GM12878 (cell line): ENCODE measurements at places on chromosomes 16 and 17. TPM values are rescaled to one million over a fixed set of nuclear protein-coding genes. Genes with fewer than 3 reads are reported as not detected.

GRCh38 chr16:50547340-50548124, 664 bp upstream of the NKD1 start:
- peak; percentile 5 for DNase-seq

DNA sequence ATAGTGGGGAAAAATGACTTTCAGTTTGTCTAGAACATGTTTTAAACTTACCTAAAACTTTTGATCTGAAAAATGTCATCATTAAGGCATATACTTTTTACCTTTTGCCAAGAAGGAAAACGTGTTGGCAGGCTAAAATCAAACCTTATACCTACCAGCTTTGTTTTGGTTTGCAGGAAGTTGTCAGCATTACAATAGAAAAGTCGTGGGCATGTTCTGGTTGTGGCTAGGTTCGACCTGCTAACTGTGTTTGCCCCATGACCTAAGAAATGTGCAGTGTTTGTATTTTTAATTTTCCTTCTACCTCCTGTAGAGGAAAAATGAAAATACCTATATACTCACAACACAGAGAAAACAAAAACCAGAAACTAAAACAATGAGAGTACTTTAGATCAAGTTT, 13.0 kb downstream of the SKAP1 start:
- DNase-seq: no peak

- DNase-seq: no peak
Measured at GRCh38 chr17:50487213-50488096, 8.8 kb downstream of the RSAD1 start.

DNA sequence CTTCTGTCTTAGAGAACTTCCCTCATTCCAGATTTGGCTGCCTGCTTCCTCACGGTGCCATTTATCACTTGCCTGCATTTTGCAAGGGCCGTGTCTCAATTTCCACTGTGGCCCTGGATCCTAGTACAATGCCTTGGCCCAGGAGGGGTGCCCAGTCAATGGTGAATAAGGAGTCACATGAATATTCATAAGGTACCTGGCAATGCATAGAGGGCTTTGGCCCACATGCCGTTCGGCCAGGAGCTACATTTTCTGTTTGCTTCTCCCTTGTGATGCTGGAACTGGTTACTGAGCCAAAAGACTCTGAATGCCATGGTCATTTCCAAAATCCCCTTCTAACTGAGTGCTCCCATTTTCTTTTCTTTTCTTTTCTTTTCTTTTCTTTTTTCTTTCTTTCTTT, 4.8 kb upstream of the PIRT start:
- no peak for DNase-seq

Gene TBC1D26
- total RNA-seq: not detected in 2 replicates

DNA sequence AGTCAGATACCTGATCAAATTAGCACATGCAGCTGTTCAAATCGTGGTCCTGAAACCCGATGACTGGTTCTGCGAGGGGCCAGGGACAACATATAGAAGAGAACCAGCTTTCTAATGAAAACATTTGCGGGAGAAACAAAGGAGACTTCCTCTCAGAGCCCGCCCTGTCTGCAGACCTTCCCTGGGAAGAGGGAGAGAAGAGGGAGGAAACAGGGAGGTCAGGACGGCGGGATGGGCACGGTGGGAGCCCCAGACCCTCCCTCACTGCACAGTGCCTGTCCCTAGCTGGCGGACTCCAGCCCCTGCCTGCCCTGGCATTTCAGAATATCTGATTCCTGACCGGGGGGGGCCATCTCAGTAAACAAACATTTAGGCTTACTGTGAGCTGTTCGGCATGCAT, 317.3 kb downstream of the FOXL1 start:
- DNase-seq: no peak

Gene MMP28
- total RNA-seq: not detected in 2 replicates
